Stimulated activated CD4-positive, alpha-beta T cell treated with anti-CD3 and anti-CD28 coated beads, Interleukin-4, amount 100 ng/mL, for 1 hour (primary cell): ENCODE measurements at places on chromosomes 7 and 10.

- DNase-seq: no peak
Measured at GRCh38 chr10:104664205-104664604, 23.1 kb downstream of the SORCS3 start.

- DNase-seq: no peak
Measured at GRCh38 chr10:29530112-29530976, 104.4 kb downstream of the SVIL start.

- DNase-seq: no peak
Measured at GRCh38 chr7:89160107-89160506, 364.6 kb upstream of the TEX47 start.

DNA sequence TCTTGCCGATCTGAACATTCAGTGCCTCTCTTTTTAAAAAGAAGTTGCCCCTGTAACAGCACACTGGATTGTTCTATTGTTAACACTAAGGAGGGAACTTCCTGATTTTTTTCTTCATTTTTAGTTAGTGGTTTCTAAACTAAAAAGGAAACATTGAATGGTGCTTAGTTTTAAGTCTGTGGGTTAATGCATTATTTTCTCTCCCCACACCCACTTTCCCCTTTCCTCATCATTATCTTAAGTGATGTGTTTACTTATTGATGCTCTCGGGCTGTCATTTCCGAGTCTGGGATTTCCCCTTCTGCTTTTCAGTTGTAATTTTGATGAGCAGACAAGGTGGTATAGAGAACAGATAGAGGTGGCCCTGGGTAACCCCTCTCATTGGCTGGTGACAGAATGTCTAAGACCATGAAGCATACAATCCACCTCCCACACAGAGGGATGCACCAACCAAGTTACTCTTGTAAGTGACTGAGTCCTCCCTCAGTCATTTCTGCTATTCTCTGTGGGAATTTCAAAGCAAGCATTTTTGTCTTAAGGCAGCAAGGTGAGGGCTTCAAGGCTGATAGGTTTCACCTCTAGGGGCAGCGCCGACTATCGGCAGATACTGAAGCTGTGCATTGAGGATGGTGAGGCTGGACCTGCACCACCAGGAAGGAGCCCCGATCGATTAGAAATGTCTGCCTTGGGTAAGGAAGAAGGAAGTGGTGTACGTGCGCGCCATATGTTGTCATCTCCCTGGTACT lies 49.5 kb downstream of the CHN2 start:
- peak; percentile 33 for DNase-seq

GRCh38 chr10:21257919-21258318 lies 267.6 kb downstream of the SKIDA1 start:
- DNase-seq: no peak

GRCh38 chr10:60618861-60619260 lies 159.4 kb upstream of the CDK1 start:
- no peak for DNase-seq

DNA sequence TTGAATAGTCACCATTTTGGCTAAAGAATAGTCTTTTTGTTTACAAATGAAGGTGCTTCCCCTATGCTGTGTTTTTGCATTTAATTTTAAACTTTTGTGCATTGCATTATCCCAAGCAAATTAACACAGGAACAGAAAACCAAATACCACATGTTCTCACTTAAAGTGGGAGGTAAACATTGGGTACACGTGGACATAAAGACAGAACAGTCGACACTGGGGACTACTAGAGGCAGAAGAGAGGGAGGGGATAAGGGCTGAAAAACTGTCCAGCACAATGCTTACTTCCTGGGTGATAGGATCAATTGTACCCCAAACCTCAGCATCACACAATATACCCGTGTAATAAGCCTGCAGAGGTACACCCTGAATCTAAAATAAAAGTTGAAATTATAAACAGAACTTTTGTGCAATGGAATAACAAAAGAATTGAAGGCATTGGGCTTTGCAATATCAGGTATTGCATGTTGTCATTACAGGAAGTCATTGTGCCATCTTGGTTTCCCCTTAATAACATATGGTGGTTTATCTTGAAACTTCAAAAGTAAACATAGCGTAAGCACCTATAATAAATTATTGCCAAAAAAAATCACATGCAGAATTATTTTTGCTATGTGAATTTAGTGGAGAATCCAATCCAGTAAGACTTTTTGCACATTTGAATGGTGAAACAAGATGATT lies 16.1 kb downstream of the ADD3 start:
- DNase-seq: no peak

GRCh38 chr7:106795877-106796231 lies 69.2 kb upstream of the PIK3CG start:
- no peak for DNase-seq

GRCh38 chr10:117948493-117948892 lies 98.2 kb downstream of the RAB11FIP2 start:
- DNase-seq: no peak

DNA sequence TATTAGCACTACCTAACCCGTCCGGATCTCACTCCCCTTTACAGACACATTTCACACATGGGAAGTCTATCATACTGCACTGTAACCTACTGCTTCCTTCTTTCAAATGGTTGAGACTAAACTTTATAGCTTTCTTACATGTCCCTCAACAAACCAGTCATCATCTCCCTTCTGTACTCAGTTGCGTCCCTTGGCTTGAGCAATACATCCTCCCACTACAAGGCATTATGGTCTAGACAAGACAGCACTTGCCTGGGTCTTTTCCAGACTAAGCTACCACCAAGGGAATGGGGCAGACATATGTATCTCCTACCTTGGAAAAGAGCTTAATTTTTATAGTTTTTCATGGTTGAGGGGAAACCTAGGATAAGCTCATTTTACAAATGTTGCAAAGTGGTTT lies 575.2 kb downstream of the KCNMA1 start:
- DNase-seq: no peak

GRCh38 chr7:50677638-50677996 lies 105.1 kb downstream of the GRB10 start:
- DNase-seq: no peak

GRCh38 chr7:43372676-43373355 lies 210.1 kb upstream of the STK17A start:
- no peak for DNase-seq

DNA sequence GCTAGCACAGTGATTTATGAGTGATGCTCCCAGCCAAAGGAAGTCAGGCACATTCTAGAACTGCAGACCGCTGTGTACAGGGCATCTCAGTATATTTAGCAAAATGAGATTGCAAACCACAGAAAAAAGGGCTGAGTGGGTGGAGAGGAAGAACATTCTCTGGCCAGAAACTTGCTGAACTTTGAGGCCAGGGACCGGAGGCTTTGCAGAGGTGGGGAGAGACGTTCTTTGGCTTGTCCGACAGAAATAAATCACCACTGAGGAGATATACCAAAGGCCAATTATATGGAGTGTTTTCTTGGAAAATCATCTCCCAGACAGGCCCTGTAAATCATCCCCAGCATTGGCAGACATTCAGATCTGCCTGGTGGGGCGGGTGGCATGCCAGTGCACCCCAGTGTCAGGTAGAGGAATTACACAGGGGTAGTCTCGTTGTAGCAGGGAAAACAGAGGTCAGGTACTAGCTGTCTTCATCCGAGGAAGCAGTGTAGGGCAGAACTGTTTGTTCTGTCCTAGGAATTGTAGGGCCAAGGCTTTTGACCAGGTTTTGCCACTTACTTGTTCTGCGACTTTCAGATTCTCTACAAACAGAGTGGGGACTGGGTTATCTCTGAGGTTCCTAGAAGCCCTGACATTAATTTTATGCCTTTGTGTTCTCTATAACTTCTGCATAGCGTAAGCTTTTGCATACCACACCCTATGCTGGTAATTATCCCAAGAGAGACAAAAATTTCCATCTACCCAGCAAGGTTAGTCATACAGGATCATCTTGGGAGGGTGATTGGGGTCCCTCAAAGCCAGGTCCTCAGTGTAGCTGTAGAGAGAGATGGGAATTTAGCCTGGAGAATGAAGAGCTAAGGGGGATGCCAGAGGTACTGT lies 655.6 kb downstream of the LRMDA start:
- no peak for DNase-seq

DNA sequence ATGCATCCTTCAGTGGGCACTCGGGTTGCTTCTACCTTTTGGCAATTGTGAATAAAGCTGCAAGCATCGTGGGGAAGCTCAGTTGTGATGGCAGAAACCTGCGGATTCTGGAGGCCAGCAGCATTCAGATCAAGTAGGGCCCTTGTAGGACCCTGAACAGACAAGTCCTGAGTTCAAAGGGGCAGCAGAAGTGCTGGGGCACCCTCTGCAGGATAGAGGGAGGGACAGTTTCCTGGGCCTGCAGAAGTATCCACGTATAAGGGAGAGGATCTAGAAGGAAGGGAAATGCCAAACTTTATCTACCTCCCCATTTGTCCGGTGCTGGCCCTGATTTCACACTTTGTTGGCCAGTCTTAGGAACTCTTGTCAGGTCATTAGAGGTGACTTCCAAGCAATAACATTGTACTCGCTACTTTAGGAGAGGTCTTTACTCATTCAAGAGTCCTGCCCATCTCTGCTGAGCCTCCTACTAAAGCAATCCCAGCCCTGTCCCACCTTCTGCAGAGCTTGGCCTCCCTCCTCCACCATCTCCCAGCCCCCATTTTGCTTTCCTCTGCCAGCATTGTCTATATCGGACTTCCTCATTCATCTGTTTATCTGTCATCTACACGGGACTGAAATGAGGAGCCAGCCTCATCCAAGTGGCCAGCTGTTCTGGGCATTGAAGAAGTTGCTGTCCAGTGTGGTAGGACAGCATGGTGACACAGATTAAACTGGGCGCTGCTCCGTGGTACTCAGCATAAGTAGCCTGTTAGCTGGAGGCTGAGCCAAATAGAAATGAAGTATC lies 26.6 kb upstream of the R3HCC1L start:
- DNase-seq: no peak

DNA sequence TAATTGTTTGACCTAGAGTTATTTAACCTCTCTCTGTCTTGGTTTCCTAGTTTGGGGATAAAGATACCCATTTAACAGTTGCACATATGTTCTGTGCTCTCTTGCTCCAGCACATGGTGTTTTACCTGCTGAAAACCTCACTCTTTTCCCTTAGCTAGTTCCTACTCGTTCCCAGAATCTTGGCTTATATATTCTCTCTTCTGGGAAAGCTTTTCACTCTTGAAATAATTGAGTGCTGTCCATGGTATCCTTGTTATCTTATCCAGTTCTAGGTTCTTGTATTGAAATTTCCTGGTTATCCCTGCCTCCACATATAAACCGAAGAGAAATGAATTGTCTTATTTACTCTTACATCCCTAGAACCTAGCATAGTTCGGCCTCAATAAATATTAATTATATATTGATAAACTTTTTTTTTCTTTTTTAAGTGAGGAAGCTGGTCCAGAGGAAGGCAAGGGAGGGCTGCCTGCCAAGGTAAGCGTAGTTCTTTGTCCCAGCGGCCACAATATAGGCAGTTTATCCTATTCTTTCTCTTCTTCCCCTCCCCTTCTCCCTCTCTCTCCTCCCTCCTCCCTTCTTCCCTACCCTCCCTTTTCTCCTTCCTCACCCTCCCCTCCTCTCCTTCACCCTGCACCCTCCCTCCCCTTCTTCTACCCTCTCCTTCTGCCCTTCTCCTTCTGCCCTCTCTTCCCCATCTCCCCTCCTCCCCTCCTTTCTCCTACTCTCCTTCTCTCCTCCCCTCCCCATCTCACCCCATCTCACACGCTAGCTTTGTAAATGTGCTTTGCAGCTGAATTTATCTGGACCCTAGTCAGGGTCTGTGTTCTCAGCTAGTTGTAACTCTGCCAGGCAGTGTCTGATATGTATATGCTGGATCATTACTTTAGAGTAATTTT lies 7.9 kb downstream of the WEE2 start:
- no peak for DNase-seq

DNA sequence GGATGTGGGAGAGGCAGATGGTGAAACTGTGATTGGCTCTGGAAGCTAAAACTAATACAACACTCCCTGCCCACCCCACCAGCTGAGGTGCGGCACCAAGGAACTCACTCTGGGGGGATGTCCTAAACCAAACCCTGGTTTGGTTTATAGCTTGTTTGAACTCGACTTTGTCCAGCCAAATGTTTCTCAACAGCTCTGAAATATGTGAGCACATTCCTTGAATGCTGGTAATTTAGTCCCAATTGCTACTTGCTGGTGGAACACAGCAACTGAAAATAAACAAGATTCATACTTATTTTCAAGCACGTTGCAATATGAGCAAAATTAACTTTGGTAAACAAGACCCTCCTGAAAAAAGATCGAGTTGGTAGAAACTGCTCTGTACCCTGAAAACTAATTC lies 39.7 kb upstream of the CARD11 start:
- no peak for DNase-seq

GRCh38 chr10:43249151-43249961 lies 17.5 kb downstream of the RASGEF1A start:
- no peak for DNase-seq

GRCh38 chr7:116966601-116967000 lies 13.3 kb downstream of the ST7 start:
- no peak for DNase-seq

DNA sequence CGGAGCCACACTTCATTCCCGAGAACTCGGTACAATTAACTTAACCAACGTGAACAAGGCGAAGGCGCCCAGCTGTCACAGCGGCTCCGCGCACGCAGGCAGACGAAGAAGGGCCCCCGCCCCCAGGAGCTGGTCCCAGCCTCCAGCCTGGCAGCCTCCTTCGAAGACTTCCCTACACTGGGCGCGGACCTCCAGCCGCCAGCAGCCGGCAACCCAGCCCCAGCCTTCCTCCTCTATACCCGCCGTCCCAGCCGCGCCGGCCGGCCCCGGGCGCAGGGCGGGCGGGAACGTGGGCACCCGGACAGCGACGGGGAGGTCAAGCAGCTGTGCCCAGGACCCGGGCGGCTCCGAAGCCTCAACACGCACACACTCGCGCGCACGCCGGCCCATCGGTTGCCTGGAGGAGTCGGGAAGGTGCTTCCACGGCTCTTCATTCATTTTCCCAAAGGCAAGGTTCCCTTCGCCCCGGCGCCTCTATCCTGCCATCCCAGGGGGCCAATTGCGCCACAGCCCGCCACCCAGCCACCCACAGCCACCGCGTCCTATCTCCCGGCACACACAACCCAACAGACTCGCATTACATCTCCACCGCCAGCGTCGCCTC lies 1.6 kb downstream of the CHST15 start:
- DNase-seq: no peak

- DNase-seq: no peak
Measured at GRCh38 chr10:78464856-78465267, 431.2 kb downstream of the RPS24 start.

- DNase-seq: no peak
Measured at GRCh38 chr7:30968747-30969603, 5.2 kb downstream of the GHRHR start.

- no peak for DNase-seq
Measured at GRCh38 chr7:67725423-67725822, 728.8 kb downstream of the TYW1 start.

DNA sequence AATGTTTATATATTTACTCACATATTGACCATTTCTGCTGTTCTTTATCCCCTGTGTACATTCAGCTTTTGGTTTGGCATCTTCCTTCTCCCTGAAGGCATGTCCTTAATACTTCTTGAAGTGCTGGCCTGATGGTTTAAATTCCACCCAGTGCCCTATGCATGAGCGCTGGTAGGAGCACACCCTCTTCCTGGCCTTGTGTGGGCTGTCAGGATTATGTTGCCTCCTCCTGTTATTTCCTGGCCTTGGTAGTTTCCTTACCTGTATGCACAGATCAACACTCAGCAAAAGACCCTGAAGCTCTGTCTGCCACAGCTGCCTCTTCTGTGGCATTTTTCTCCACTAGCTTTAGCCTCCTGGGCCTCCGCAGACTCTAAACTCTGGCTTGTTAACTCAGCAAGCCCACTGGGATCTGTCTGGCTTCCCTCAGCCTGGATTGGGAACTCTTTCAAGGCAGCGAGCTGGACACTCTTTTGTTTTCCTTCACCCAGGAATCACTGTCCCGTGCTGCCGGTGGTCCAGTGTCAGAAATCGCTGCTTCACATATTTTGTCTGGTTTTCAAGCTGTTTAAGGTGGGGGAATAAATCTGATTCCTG lies 595.2 kb downstream of the SDK1 start:
- no peak for DNase-seq
